ENCODE measurements at places on chromosomes 11 and 22.

DNA sequence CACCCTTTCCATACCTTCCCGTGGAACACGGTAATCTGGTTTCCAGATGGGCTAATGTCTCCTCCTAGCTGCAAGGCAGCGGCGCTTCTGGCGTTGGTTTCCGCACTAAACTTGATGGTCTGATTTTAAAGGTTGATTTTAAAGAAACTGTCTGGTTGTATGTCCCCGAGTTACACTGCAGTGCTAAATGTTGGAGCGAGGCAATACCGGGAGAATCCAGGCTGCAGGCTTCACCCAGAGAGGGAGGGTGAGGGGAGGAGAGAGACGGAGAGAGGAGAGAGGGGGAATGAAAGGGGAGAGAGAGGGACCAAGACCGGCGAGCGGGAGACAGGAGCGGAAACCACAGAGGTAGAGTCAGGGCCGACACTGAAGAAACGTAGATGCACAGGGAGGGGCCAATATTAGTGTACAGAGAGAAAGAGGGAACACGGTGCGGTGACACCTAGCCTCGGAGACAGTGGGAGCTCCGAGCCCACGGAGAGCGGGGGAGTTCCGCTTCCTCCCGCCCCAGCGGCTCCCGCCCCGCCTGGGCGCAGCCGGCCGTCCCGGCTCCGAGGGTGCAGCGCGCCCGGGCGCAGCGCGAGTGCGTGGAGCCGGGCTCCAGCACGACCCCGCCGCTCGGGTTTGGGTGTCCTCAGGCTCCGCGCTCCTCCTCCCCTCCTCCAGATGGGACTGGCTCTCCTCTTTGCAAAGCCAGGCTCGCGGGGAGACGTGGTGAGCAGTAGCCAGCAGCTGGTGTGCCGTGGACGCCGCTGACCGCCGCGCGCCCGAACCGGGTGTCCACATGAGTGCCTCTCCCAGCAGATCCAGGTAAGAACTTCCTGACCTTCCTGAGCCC is 71.9 kb upstream of the GRAMD1B start:
- no peak for DNase-seq

DNA sequence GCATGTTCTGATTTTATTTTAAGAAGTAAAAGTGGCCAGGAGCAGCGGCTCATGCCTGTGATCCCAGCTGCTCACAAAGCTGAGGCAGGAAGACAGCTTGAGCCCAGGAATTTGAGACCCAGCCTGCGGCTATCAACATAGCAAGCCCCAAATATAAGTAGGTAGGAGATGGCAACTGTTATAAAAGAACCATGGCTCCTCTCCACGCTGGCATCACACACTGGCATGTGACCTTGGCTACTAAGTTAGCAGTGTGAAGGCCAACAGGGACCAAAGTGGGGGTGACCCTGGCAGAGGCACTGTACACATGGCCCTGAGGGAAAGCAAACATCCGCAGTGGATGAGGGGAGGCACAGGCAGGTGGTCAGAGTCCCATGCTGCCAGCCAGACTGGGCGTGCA is 33.0 kb downstream of the TPST2 start:
- no peak for DNase-seq

- DNase-seq = no peak
Measured at GRCh38 chr11:45409587-45409986, 123.4 kb upstream of the SYT13 start.

GRCh38 chr11:93025558-93026255 is 56.3 kb downstream of the MTNR1B start:
- no peak for DNase-seq

DNA sequence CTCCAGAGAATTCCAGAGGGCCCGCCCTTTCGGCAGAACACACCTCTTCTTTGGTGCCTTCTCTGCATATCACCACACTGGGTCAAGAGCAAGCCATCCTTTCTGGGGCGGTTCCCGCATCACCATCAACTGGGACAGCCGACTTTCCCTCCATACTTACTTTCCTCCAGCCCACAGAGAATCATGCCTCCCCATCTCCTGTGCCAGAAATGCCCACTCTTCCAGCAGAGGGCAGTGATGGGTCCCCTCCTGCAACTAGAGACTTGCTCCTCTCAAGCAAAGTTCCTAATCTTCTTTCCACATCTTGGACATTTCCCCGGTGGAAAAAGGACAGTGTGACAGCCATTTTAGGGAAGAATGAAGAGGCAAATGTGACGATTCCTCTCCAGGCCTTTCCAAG is 157.7 kb downstream of the C11orf91 start:
- peak; percentile 27 for DNase-seq

DNA sequence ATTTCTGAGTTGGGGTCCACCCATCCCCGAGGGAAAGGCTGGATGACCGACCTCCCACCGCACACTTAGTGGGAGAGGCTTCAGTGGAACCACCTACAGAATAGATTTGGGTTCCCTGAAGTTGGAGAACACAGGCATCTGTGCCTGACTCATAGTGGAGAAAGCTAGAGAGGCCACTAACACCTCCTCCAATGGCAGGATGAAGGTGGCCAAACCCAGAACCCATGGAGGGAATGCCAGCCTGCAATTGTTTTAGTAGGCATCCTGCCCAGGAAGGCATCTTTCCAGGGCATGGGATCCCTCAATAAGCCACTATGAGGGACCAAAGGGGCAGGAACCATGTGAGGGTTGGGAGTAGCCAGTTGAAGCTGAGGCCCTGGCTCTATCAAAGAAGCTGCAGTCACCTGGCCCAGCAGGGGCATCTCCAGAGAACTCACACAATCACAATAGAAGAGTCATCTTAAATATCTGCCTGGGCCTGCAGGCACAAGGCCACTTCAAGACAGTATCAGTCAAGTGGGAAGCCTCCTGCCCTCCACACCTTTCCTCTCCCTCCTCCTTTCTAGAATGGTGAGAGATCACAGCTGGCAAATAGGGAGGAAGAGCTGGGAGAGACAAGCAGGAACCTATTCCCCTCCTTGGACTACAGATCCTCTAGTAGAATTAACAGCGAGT is 124.1 kb upstream of the CSNK2A3 start:
- no peak for DNase-seq

- no peak for DNase-seq
Measured at GRCh38 chr22:49432211-49432896, 395.3 kb downstream of the BRD1 start.

DNA sequence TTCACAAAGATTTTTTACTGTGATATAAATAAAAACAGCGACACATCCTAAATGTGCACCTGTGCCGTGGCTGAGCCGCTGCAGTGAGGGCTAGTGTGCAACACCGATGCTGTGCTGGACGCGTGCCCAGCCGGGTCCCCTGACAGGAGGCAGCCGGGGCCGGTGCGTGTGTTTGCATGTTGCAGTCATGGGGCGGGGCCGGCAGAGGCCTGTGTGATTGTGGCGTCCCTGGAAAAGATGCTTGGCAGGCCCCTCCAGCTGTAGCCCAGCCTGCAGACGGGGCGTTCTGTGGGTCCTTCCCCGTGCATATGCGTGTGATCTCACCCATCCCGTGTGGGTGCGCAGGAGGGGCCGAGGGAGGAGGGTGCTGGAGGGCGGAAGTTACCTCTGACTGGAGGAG is 30.6 kb downstream of the MUC6 start:
- no peak for DNase-seq

DNA sequence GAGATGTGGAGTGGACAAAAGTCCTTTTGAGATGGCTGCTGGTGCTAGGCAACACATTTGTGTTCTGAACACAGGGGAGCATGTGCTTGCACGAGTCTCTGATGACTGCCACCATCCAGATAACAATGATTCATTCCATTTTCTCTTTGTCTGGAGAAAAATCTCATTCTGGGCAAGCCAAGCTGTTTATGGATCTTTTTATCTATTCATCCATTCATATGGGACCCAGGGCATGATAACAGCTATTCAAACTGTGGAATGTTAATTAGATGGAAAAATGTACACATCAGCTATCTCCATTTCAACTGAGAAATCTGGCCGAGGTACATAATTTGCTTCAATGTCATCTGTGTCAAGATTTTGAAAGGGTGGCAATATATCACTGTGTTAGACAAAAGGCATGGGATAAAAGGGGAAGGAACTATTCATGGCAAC is 117.5 kb upstream of the ZBED5 start:
- no peak for DNase-seq

- DNase-seq = no peak
Measured at GRCh38 chr11:38718049-38718448, 2120.0 kb upstream of the RAG2 start.

DNA sequence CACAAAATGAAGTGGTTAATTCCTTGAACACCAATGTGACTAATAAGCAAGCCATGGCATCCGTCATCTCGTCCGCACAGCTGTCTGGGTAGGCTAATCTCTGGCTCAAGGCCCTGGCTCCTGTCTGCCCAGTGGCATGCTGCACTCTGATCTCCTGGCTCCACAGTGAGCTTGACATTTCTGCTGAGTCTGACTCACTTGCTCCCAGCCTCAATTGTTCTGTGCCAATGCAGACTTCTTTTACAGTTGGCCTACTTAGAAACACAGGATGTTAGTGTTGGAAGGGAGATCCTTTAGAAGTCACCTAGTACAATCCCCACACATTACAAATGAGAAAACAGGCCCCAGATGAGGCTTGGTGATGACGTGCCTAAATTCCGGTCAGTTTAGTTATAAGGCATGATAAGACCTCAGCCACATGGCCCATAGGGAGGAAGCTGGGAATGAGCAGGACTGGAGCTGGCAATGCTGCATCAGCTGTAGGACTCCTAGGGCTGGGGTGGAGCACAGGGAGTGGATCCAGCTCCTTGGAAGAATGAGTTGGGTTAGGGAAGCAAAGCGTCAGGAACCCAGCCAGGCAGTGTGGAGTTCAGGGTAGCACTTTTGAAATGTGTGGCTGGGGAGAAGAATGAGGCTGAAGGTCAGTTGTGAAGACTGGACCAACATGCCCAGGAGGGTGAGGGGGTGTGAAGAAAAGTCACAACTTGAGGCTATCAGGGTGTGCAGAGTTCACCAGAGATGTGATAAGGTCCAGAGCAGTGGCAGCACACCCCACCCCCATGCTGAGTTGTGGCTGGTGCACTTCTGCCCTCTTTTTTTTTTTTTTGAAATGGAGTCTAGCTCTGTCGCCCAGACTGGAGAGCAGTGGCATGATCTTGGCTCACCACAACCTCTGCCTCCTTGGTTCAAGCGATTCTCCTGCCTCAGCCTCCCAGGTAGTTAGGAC is 70.2 kb upstream of the EED start:
- DNase-seq = no peak

DNA sequence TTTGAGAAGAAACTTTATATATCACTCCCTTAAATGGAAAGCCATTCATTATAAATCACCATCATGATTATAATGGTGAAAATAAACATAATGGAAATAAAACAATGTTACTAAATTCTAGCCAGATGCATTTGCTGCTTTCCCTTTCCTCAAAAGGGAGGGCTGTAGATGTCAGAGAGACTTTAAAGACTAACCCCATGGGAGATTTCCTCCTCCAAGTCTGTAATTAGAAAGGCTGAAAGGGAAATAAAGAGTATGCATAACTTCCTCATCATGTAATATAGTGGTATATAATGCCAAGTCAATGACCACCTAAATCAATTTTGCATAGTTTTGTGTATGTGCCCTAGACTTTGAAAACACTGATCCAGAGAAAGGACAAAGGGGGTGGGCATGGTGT is 6.4 kb downstream of the CD6 start:
- DNase-seq = no peak

DNA sequence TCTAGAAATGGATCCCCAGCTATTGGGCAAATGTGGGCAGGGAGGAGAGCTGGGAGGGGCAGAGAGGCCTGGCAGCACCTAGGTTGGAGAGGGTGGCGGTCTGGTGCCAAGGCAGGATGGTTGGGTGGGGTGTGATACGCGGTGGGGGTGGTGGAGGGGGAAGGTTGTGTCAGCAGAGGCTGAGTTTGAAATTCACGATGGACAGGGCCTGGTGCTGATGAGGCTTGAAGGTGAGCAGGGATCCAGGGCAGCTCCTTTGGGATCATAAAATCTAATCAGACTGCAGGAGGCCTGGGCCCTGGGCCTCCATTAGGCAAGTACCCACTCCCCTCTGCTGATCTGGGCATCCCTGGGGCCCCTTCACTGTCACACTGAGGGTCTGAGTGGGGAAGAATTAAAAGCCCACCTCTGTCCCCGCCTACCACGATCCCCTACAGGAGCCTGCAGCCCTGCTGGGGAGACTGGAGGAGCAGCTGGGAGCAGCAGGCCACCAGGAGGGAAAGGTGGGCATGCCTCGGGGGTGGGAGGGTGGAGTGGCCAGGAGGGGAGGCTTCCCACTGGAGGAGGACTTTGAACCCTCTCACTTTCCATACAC is 24.0 kb downstream of the IGLL1 start:
- no peak for DNase-seq

DNA sequence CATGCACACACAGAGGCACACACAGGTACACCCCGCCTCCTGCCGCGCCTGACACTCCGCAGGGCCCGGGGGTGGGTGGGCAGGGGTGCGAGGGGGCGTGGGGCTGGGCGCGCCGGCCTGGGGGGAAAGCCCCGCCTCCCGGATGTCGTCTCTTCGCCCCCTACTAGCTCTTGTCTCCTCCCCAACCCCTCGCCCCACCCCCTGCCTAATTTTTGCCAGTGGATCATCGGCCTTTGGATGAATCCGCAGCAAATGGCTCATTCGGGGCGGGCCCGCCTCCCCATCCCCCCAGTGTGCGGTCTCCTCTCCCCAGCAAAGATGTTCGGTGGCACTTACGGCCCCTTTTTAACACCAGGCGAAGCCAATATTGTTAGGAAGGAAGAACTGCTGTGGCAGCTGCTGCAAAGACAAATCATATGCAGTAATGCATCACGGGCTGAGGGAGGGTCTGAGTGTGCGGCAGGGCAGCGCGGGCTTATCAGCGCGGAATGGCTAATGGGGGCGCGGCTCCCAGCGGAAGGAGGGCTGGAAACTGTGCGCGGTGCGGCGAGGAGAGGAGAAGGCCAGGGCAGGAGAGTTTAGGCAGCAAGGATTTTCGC is 13.4 kb upstream of the NECTIN1 start:
- peak; percentile 25 for DNase-seq

DNA sequence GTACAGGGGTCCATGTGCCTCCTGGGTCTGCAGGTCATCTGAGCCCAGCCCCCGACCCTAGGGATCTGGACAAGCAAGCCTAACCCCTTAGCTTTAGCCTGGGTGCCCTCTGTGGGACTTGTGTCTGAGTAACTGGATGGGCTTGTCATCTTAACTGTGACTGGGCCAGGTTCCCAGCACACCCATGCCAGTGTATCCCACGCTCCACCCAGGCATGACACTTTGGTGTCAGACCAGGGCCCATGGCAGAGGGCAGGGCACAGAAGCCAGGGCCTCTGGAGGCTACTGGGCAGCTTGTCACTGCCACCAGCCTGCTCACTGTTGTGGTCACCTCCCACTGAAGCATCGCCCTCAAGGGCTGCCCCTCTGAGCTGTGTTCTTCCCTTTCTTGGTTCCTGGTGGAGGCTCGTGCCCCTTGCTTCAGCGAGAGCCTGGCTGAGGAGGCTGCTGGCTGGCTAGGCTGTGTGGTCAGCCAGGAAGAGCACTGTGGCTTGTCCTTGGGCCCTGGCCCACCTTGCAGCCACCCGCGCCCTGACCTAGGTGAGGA is 80.8 kb downstream of the ST3GAL4 start:
- no peak for DNase-seq

DNA sequence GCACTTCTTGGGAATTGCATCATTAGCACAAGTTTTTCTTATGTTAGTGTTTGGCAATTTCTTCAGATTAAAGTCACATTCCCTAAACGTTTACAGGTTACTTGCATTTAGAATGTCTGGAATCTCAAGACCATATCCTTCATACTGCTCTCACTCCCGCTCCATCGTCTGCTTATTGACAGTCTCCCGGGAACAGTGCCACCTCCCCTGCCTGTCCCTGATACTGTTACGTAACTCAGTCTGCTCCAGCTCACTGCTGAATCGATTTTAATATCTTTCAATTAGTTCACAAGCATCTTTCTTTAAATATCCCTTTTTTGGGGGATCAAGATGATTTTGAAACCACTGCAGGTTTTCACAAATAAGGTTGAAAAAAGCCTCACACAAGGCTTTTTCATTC is 48.2 kb downstream of the GLYATL2 start:
- DNase-seq = no peak

All from stimulated activated CD4-positive, alpha-beta T cell treated with anti-CD3 and anti-CD28 coated beads, Interleukin-4, amount 100 ng/mL, for 4 hours (primary cell).